GM20000 (cell line): ENCODE measurements at places on chromosomes 16 and 17.

GRCh38 chr16:21235199-21235585, 1.7 kb downstream of the ANKS4B start:
- no peak for DNase-seq

GRCh38 chr16:85129876-85130704, 17.8 kb upstream of the CIBAR2 start:
- DNase-seq, result no peak

DNA sequence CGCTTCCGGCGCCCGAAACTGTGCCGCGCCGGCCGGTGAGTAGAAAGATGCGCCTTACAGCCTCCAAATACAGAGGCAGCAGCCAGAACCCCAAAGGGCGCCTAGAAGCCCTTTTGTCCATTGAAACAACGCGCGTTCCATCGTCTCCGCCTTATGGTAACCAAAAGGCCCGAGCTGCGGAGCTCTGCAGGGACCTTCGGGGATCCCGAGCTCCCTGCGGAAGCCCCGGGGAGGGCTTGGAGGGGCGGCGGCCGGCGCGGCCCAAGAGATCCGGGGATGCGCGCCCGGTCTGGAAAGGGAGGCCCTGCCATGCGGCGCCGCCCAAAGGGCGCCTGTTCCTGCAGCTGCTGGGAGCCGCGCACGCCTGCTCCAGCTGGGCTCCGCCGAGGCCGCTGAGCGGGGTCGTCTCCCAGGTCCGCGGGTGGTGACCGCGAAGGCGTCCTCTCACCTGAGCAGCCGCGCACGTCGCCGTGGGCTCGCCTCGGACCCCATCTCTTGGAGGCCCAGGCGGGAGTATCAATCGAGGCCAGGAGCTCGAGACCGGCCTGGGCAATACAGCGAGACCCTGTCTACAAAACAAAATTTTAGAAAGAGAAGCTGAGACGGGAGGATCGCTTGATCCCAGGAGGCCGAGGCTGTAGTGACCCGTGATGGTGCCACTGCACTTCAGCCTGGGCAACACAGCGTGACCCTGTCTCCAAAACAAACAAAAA, 742 bp upstream of the FBXO31 start:
- peak; percentile 85 for DNase-seq

- no peak for DNase-seq
Measured at GRCh38 chr16:23786964-23787561, 32.2 kb downstream of the CHP2 start.

DNA sequence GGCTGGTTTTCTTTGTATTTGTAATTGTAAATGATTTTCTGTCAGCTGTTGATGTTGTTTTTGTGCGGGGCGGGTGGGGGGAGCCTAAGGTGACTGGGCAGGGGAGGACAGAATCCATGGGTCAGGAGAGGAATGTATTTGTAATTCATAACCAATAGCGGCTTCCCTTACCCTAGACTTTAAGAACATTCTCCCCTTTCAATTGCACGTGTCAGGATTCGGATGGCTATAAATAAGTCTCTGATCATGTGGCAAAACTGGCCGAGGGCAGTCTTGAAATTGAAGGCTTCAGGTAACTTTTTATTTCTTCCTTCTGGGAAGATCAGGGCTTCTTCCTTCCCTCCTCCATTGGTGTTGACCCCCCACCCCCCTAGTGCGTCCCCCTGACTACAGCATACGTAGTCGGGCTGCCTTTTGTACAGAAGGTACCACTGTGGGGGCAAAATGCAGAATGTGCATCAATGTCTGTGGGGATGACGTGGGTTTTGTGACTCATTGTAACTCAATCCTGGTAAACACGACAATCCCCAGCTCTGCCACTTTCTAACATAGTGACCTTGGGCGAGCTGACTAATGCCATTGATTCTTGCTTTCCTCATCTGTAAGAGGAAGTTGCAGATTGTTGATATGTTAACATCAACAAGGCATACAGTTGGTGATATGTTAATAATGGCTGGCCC, 16.2 kb downstream of the MARCHF10 start:
- no peak for DNase-seq

GRCh38 chr16:22888791-22889190, 74.8 kb downstream of the HS3ST2 start:
- no peak for DNase-seq

DNA sequence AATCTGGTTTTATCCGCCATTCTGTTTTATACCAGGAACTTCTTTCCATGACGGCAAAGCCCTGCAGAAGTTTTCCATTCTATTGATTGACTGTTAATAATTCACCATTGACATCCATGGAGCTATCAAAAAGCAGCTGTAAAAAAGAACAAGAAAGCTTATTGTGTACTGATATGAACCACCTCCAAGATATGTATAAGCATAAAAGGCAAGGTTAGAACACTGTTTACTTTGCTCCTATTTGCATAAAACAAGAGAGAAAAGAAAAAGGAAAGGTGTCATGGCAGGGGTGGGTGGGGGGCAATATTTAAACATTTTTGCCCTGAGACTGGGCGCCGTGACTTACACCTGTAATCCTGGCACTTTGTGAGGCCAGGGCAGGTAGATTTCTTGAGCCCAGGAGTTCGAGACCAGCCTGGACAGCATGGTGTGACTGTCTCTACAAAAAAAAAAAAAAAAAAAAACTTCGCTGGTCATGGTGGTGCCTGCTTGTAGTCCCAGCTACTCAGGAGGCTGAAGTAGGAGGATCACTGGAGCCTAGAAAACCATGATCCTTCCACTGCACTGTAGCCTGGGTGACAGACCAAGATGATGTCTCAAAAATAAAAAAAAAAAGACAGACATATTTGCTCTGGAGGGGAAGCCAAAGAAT, 52.5 kb downstream of the TMEM114 start:
- DNase-seq, result no peak

- DNase-seq, result peak; percentile 12
Measured at GRCh38 chr17:79658811-79659207, 48.0 kb upstream of the RBFOX3 start.
